ENCODE measurements at places on chromosomes 7 and 10.

DNA sequence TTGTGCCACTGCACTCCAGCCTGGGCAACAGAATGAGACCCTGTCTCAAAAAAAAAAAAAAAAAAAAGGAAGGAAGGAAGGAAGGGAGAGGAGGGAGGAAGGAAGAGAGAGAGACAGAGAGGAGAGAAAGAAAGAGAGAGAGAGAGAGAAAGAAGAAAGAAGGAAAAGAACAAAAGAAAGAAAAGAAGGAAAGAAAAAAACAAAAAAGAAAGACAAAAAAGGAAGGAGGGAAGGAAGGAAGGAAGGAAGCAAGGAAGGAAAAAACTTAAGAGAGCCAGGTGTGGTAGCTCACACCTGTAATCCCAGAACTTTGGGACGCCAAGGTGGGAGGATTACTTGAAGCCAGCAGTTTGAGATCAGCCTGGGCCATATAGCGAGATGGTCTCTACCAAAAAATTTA, 731 bp upstream of the SPACDR start:
- no peak for DNase-seq

DNA sequence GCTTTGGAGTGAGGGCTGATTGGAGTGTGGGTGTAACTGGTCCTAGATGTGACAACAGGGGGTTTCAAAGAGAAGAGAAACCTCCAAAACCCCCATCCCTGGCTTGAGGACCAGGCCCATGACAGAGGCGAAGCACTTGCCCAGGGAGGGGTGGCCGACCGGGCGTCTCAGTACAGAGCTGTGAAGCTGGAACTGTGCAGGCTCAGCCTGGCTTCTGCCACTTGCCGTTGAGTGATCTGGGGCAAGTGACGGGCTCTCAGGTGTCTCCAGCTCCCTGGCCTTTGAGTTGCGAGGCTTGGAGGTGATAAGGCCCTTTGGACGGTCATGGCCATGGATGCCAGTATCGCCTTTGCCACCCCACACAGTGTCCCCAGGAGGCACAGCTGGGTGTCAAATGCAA, 531.4 kb upstream of the FOXK1 start:
- DNase-seq: no peak

GRCh38 chr7:97722386-97722785, 9.5 kb upstream of the TAC1 start:
- no peak for DNase-seq

GRCh38 chr7:68679459-68680234, 918.6 kb upstream of the AUTS2 start:
- no peak for DNase-seq

DNA sequence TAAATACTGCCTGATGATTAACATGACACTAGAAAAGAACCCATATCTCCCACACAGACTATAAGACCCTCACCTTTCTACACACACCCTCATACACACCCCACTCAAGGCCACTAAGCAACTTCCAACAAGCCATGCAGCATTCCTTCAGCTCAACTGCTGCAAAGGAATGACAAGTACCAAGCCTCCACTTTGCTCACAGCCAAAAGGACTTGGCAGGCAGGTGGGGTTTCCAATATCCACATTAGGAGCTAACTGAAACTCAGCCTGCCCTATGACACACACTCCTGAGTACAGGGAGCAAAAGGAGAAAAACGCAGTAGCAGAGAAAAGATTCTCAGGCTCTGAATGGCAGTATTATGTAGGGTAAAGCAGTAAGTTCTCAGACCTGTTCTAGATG, 13.4 kb downstream of the USP54 start:
- DNase-seq: no peak

DNA sequence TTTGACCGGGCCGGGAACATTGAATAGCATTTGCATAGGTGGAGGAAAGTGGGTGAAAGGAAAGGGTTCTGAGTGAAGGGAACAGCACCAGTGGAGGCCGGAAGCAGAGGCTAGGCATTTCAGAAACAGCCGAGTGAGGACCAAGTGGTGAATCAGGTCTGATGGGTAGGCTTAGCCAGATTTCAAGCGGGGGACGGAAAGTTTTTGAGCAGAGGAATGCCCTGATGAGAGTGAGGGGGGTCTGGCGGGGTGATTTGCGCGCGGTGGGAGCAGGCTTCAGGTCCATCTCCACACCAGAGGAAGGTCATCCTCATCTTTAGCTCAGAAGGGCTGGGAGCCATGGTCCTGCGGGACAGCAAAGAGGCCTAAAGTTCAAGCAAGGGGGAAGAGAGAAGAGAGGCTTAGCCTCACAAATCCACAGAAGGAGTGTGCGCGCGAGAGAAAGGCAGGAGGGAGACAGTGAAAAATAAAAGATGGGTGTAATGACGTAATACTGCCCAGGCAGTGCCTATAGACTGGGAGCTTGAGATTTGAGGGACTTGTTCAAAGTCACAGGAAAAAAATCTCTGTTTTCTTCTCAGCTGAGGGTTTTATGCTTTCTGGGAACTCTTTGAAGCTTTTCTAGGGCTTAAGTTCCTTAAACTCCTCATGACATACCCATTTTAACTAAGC, 1.0 kb upstream of the DENND2A start:
- DNase-seq: no peak

- no peak for DNase-seq
Observed at GRCh38 chr7:46448478-46448877, 527.4 kb upstream of the IGFBP3 start.

GRCh38 chr10:75978213-75978612, 546.8 kb downstream of the LRMDA start:
- no peak for DNase-seq

All from endothelial cell of umbilical vein (primary cell).